ENCODE measurements at places on chromosomes 4 and X.

- no peak for DNase-seq
Measured at GRCh38 chr4:37631551-37631950, 54.6 kb downstream of the RELL1 start.

GRCh38 chrX:64894454-64895038, 81.7 kb downstream of the ZC4H2 start:
- no peak for DNase-seq

GRCh38 chr4:85744950-85745349, 270.0 kb downstream of the ARHGAP24 start:
- DNase-seq, result no peak

DNA sequence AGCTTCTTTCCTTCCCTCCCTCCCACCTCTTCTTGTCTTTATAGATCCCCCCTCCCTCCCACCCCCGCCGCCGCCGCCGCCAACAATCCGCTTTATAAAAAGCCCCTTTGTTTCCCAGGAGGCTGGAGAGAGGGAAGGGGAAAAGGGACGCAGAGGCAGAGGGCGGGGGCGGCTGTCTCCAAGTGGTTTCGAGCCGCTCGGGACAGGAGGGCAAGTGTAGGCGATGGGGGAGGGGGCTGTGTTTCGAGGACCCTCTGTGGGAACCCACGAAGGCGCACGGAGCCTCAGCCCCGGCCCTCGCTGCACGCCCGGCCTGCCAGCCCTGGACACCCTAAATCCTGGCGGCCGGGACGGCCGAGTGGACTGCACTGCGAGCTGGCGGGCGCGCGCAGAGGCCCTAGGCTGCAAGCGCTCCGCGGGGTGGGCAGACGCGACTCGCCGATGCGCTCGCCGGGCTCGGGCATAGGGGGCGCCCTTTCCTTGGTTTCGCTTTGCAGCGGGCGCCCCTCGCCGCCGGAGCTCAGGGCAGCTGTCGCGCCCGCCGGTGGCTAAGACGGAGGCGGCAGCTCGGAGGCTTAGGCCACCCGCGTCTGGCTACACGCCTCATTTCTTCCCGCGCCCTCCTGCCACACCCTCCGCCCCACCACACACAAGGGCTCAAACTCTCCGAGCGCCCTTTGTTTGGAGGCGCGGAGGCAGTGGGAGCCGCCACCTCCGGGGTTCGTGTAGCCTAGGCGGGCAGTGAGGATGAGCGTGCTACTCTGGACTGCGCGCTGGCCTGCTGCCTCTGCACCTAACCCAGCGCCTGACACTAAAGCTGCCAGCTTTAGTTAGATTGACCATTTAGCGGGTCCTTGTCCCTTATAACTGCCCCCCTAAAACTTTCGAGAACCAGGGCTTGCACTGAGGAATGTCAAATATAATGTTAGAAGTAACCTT, 2.2 kb downstream of the MAMLD1 start:
- DNase-seq, result no peak

- DNase-seq, result no peak
Measured at GRCh38 chrX:100379388-100379986, 30.6 kb downstream of the PCDH19 start.

- no peak for DNase-seq
Measured at GRCh38 chr4:48967631-48968030, 18.4 kb upstream of the CWH43 start.

DNA sequence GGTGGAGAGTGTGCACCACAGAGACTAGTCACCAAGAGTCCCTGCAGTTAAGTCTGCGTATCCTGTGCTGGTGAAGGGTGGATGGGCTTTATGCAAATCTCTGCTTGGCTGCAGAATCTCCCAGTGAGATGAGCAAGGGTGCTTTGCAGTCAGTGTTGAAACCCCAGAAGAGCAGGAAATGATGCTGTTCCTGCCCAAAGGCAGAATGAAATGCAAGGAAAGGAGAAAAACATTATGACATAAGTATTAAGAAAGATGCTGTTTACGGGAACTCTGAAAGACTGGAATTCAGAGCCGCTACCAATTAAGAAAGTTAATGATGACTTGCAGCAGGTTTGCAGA, 25.4 kb upstream of the ACSL1 start:
- no peak for DNase-seq
